ENCODE measurements at places on chromosomes 11 and 22.

GRCh38 chr11:8828046-8828445 lies 82.9 kb upstream of the AKIP1 start:
- DNase-seq = no peak

DNA sequence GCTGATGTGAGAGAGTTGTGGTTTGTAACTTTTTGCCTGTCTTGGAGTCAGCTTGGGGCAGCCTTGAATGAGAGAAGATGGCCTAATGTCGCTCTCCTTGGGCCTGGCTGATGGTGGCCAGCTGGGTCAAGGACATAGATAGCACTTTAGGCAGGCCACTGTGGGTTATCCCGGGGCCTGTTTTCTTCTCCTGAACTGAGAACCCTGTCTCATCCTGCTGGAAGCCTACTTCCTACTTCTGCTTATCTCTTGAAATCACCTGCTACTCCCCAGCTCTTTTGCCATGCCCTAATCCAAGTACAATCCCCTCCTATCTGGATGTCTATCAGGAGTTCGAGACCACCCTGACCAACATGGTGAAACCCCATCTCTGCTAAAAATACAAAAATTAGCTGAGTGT lies 49.5 kb downstream of the OSBP2 start:
- DNase-seq = no peak

- DNase-seq = peak; percentile 1
These were observed 1299.3 kb downstream of the BRD1 start for GRCh38 chr22:48528221-48528915.

DNA sequence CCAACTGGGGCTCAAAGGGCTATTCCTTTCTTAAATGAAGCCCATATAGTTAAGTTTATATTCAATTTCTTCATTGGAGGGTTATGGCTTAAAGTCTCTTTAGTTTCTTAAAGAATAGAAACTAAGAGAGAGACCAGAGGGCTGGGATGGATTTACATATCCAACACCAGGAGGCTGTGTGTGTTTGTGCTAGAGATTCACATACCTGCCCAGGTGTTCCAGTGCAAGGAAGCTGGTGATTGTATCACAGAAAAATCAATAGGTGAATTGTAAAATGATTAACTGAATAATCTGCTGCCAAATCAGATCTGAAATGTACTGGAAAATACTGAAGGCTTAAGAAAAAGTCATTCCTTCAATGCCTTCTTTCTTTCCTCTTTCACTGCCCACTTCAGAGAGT lies 148.2 kb upstream of the BDNF start:
- DNase-seq = no peak

GRCh38 chr11:67367761-67368227 lies 5.6 kb downstream of the CLCF1 start:
- DNase-seq = no peak

DNA sequence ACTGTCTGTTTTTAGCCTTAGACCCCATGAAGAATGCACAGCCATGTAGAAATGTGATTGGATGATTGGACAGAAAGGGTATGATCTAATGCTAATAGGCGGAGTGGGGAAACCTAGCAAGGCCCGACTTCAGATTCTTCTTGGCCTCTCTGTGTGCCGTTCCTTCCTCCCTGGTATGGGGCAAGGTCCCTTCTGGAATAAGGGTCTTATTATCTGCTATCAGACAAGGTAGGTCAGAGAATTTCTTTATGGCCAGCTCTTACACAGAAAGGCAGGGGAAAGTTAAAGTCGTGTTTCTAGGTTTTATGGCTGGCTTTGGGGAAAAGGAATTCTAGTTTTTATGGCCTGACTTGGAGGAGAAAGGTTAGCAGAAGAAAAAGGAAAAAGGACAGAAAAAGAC lies 30.6 kb downstream of the DBX1 start:
- no peak for DNase-seq

DNA sequence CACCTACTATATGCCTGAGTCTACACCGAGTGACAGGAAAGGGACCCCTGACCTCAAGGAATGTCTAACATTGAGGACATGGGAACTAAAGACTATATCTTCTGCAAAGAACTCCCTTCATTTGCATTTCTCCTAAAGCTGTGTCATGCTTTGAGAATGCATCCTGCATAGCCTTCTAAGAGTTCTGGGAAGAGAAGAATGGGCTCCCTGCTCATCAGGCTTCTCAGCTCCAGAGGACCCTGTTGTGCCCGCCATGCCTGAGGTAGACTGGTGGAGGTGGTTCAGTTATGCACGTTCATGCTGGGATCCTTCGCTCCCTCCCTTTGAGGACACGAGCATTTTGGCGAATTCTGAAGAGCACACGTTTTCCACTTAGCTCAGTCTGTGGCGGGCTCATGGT lies 63.3 kb downstream of the GRIK4 start:
- DNase-seq = no peak

GRCh38 chr11:27254744-27255446 lies 108.1 kb downstream of the CCDC34 start:
- DNase-seq = no peak

GRCh38 chr11:102325088-102325487 lies 7.8 kb downstream of the BIRC3 start:
- DNase-seq = no peak

DNA sequence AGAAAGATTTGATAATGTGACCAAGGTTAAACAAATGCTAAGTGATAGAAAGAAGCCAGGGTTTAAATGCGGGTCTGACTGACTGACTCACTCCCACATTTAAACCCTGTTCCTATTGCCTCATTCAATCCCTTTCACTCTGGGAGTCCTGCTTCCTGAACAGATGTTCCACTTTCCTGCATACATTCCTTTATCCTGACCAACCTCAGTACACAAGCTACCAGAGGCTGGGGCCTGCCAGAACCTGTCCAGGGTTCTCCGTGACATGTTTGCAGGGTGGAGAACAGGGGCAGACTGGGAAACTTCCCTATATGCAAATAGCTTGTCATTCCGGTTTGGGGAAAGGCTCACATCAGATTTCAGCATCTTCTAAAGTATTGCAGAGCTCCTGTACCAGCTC lies 3.0 kb upstream of the ANKK1 start:
- DNase-seq = no peak

- no peak for DNase-seq
These were observed 23.6 kb downstream of the TXN2 start for GRCh38 chr22:36457688-36458450.

GRCh38 chr11:119990309-119991021 lies 147.4 kb downstream of the TRIM29 start:
- no peak for DNase-seq

- DNase-seq = no peak
These were observed 12.2 kb downstream of the OR4D9 start for GRCh38 chr11:59523541-59523940.

DNA sequence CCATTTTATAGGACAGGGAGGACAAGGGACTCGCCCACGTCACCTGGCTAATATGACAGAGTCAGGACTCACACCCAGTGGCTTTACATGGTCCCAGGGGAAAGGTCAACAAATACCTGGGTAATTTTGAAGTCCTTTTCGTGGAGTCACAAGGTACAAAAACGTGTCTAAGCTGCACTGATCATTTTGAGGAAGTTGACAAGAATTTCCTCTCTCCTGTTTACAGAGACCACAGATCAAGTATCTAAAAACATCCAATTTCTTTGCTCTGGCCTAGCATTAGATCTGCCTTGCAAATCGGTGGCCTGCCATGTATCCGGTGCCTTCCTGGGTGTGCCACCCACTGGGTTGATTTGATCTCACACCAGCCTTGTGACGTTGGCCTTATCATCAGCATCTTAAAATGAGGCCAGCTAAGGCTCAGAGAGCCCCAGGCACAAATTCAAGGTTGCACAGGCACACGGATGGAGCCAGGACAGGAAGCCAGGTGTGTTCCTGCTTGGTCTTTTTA lies 17.6 kb downstream of the GDPD5 start:
- no peak for DNase-seq

DNA sequence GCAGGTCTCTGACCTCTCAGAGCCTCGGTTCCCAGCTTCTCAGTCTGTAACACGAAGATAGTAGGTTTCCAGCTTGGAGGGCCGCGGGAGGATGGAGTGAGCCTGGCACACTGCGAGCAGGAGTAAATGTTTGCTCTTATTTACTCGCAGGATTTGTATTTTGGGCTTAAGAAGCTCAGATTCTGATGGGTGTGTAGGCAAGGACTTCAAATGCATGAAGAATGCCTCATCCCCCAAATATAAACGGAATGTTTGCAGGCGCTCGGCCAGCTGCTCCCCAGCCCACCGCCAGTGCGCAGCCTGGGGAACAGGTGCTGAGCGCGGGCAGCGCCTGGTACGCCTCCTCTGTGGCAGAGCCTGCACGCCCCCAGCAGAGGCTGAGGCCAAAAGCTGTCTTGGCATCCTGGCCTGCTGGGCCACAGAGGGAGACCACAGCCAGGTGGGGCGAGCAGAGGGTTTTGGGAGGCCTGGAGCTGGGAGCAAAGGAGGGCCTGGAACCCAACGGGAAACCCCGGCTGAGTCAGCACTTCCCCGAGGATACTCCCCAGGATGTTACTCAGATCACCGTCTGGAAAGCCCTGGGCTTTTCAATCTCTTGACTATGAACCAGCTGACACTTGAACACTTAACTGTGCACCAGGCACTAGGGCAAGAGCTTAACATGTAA lies 9.4 kb downstream of the EHD1 start:
- no peak for DNase-seq

DNA sequence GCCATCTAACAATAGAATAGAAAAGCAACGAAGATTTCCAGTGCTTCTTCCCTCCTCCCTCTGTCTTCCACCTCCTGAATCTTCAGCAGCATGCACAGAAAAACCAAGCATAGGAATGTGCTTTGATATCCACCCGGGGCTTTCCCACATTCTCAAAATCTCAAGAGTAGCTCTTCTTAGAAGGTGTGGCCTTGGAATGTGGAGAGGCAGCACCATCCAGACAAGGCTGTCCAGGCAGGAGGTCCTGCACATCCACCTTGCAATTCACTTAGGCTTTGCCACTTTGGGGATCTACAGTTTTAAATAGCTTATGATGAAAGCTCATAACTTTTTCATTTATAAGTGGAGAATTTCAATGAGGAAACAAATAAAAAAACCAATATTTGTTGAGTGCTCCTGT lies 72.9 kb downstream of the KIRREL3 start:
- no peak for DNase-seq

DNA sequence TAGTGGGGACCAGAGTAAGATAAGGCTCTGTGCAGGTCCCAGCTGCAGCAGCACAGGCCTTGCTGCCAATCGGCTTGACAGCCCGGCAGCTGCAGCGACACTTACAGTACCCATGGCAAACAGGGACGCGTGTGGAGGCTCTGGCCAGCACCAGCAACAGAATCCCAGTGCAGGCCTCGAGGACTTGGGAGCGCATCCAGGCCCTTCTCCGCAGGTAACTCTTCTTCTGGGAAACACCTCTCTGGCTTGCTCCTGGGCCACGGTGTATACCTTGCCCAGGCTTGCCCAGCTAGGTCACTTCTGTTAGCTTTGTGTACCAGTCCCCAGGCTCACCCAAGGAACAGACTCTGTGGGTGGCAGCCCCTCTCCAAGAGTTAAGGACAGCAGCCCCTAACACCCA lies 126.7 kb downstream of the CTTN start:
- DNase-seq = no peak

- no peak for DNase-seq
These were observed 100.8 kb upstream of the B3GAT1 start for GRCh38 chr11:134512571-134513538.

DNA sequence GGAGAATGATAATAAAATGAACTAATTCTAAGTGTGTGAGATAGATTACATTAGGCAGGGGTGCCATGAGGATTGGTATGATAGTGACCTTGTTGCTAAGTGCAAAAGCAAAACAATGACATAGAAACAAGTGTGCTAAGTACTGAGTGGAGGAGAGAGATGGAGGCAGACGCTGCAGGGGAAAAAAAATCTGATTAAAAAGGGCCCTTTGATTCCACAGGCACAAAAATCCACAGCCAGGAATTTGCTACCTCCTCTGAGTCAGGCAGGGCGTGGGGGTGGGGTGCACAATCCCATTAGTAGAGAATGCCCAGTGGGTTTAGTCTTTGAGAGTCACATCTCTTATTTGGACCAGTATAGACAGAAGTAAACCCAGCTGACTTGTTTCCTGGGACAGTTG lies at the start of gene CNTF:
TSS of gene CNTF (plus strand) at position 322 of the 400 bp plus-strand sequence. CDS start 88 bp downstream, outside the sequence.
- peak; percentile 8 for DNase-seq

GRCh38 chr22:50459496-50460140 lies 15.2 kb downstream of the SBF1 start:
- no peak for DNase-seq

DNA sequence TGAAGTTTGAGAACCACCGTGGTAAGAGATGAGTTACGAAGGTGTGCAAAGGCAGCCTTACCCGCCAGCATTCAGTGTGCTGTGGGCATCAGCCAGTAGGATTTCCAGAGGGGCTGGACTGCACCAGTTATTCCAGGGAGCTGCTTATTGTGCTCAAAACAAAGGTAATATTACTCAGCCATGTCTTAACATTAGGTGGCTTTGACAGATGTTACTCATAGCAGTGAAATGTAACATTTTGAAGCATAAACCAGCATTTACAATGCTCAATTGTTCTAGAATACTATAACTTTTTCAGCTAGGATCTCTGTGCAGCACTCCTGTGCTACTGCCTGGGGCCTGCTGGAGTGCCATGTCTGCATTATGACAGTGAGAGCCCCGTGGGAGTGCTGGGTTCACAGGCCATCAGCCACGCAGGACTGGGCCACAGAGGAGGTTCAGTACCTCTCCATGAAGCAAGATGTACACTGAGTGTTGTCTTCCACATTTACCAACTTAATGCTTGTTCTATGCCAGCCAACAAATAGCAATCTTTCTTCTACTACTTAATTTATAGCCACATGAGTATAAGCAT lies 238.1 kb downstream of the CADM1 start:
- DNase-seq = no peak

- no peak for DNase-seq
These were observed 60.2 kb downstream of the CDKN1C start for GRCh38 chr11:2825261-2825888.

- no peak for DNase-seq
These were observed 5.7 kb downstream of the UPK3A start for GRCh38 chr22:45290410-45290936.

- no peak for DNase-seq
These were observed 104.5 kb upstream of the RCN1 start for GRCh38 chr11:31986201-31986889.

DNA sequence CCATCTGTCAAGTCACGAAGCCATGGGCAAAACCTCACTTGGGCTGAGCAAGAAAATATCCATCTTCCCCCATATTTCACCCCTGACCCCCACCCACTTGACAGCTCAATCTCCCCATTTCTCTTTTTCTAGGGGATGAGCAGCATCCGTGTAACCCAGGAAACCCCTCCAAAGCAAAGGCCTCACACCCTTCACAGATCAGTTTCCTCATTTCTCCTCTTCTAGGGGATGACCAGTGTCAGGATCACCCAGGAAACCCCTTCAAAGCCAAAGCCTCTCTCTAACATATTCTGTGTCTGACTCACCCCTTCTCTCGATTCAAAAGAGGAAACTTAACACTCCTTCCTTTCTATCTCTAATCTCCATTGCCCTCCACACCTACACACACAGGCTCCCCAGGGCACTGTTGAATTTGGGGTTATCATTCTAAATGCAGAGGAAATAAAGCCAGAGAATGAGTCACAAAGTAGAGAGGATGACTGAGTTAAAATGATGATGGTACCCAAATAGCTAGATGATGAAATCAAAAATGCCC lies 439.7 kb downstream of the BUD13 start:
- no peak for DNase-seq

GRCh38 chr11:23212807-23213206 lies 352.5 kb upstream of the CCDC179 start:
- DNase-seq = no peak

All from NCI-H774 (cell line).